ENCODE measurements at places on chromosomes 3 and 15.

DNA sequence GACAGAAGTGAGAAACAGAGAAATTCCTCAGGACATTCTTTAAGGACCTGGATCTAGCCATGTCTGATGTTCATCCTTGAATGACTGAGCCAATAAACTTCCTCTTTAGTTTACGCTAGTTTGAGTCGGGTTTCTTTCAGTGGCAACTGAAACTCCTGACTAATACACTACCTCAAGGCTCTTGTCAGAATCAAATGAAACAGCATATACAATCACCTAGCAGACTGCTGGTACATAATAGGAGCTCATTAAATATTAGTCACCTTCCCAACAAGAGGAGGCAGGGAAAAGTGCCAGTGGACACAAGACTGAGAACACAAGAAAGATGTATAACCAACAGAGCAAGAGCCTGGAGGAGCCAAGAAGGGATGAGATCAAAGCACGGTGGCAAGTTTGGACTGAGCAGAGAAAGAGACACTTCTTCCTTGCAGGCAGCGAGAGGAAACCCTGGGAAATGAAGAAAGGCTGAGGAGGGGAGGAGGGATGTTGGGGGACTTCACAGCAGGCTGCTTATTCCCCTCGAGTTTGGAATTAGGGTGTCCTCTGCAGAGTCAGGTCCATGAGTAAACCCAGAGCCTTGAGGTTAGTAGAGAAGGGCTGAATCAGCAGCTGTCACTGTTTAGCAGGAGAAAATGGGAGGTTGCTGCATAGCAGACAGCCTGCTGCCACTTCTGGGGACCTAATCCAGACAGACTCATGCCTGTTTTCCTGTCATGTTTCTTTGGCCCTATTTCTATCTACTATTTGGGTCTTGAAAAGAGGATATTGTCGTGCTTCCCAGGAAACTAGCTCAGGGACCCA lies 73.3 kb downstream of the MRPL46 start:
- no peak for DNase-seq

- peak; percentile 30 for DNase-seq
These were observed 87.2 kb upstream of the TBL1XR1 start for GRCh38 chr3:177284383-177284881.

DNA sequence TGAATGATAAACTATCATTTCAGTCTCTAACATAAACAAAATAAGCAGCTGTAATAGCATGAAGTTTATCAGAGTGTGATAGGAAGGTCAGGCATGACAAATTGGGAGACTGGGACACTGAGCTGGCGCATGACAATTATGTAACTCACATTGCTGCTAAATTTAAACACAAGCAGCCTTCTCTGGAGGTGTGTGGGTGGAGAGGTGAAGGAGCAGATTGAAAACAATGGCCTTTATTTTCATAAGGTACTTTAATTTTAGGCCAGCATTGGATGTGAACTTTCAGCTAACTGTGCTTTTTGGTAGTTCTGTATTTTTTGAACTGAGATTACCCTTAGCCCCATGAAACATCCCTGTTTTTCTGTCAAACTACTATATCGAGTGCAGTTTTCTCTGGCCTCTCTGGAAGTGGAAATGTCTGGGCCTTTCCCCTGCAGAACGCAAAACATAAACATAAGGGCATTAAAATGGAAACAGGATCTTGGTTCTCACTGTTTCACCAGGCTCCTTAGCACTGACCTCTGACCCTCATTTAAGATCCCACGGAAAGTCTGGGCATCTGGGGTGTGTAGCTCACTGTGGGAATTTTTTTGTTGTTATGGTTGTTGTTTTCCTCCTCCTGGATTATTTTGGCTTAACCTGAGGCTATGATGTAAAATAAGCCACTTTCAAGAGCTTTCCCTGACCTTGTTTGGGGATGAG lies 160.1 kb upstream of the DPH6 start:
- no peak for DNase-seq

DNA sequence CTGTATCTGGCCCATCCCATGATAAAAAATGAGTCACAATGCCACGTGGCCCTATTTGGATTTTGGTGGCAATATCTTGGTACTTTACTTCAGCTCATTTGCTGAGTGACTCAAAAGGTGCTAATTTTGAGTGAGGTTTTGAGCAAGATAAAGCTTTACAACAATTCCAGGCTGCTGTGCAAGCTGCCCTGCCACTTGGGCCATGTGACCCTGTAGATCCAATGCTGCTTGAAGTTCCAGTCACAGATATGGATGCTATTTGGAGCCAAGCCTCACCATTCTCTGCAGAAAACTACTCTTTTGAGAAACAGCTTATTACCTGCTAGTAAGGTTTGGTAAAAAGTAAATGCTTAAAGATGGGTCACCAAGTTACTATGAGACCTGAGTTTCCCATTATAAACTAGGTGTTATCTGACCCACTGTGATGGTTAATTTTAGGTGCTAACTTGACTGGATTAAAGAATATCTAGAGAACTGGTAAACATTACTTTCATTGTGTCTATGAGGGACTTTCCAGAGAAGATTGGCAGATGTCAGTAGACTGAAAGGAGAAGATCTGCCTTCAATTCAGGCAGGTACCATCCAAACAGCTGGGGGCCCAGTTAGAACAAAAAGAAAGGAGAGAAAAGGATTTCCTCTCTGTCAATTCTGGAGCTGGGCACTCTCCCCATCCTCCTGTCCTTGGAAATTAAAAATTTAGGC lies 1083.9 kb downstream of the DIPK2A start:
- no peak for DNase-seq

- no peak for DNase-seq
These were observed 61.4 kb downstream of the CHCHD6 start for GRCh38 chr3:126765187-126766069.

- DNase-seq, result no peak
These were observed 1.5 kb upstream of the OCA2 start for GRCh38 chr15:28100516-28101195.

GRCh38 chr3:64988188-64988587 lies 300.4 kb upstream of the ADAMTS9 start:
- no peak for DNase-seq

- DNase-seq, result no peak
These were observed 66.9 kb upstream of the KLF13 start for GRCh38 chr15:31259562-31260252.

GRCh38 chr3:184172681-184173373 lies 1.8 kb upstream of the AP2M1 start:
- DNase-seq, result no peak

- DNase-seq, result no peak
These were observed 64.8 kb upstream of the CSTA start for GRCh38 chr3:122260206-122260605.

- no peak for DNase-seq
These were observed 12.8 kb downstream of the PXK start for GRCh38 chr3:58345457-58345856.

GRCh38 chr3:153818338-153818737 lies 302.9 kb upstream of the ARHGEF26 start:
- DNase-seq, result no peak

DNA sequence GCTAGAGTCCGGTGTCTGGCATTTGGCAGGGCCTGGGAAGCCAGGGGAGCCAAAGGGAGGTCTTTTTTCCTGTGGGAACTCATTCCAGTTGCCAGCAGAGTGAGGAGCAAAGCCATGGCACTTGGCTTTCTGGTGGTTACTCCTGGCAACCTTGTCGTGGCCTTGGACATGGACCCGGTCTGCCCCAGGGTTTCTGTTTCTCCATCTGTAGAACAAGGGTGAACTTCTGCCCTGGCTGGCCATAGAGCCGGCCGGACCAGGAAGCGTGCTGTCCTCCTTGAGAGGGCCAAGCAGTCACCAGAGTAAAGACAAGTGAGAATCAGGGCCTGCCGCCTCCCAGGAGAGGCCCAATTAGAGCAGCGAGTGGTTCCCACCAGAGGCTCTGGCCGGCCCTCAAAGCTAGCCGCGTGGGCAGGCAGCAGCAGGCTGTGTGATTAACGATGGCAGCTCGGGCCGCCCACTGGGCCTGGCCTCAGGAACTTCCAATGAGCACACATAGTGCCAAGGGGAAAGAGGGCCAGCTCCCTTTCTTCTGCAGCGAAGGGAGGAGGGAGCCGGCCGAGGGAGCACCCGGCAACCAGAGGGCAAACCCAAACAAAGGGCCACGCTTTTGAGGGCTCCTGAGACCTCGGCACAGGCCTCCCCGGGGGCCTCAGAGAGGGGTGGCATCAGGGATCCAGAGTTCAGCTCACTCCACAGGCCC lies 29.1 kb upstream of the ELP6 start:
- DNase-seq, result no peak

DNA sequence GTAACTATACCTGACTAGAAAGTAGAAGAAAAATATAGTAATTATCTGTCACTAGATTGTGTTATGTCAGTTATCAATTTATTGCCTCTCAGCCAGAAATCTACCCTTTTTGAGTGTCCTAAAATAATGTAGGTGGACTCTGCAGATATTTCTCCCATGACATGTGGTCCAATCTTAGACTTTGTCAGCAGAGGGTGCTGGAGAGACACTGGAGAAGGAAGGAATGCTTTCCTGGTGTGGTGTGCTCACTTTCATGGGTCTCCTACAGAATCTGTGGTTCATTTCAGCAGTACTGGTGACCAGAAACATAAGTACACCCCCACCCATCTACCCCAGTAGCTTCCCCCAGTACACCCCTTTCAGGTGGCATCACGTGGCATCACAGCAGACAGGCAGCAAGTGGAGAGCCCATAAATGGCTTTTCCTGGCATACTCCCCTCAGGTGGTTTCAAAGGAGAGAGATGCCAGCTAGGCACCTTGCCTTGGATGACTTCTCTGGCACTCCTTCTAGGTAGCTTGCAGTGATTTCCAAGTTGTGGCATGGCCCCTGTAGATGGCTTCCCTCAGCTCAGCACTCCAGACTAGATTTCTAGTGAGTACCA lies 114.7 kb downstream of the GADL1 start:
- DNase-seq, result no peak

GRCh38 chr15:73375755-73376305 lies 7.1 kb upstream of the HCN4 start:
- DNase-seq, result no peak

DNA sequence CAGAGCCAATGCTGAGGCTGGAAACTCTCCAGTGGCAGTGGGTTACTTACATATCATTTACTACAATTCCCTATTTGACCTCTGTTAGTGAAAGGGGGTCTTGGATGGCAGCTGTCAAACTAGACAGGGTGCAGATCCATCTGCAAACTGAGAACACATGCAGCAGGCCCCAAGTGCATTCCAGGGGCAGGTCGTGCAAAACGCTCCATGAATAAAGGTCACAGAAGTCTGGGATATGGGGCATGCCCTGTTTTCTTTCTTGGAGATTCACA lies 25.0 kb upstream of the RAD18 start:
- no peak for DNase-seq

DNA sequence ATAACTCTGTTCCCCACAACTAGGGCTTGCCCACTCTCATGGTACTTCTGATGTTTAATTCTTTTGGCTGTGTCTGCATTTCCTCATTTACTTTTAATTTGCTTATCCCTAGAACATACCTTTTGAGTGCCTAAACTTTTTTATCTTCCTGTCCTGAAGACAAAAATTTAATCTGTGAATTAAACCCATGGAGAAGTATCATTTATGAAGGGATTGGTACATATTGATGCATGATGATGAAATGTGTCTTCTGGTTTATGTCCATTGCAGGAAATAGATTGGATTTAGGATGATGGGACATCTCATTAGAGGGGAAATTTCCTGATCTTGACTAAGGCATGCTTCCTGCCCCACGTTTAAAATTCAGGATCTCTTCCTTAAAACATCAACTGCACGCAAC lies 109.5 kb downstream of the PGPEP1L start:
- no peak for DNase-seq

DNA sequence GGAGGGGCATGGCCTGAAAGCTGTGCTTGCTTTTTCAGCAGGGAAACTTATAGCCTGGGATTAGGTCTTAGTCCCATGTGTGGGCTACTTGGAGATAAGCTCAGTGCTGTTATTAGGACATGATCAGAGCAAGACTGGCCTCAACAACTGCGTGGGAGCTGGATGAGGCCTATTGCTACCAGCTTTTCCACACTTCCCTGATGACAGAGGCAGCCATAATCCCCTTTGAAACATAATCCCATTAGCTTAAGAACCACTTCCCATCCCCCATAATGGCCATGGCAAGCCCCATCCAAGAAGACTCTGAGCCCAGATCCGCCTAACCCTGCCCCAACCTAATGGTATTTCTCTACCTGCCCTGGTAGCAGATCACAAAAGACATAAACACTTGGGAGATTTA lies 26.6 kb upstream of the GK5 start:
- no peak for DNase-seq

DNA sequence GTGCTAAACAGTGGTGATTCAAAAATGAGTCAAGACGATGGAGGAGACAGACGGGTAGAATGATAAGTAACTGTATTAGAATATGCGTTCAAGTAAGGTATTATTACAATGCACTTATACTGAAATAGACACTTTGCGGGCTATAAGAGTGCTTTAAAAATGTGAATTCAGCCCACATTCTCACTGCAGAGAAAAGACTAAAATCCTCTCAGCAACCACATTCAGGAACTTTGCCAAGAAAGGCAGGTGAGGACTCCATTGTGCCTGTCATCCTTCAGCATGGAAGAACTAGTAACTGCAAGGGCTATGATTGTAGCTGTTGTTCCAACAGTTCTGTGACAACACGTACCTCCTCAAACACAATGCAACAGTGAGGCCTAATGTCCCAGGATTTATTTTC lies 272.0 kb downstream of the RORA start:
- no peak for DNase-seq

GRCh38 chr3:64179249-64179648 lies 46.0 kb downstream of the PRICKLE2 start:
- DNase-seq, result no peak

GRCh38 chr3:194612221-194612620 lies 21.0 kb downstream of the TMEM44 start:
- DNase-seq, result no peak

GRCh38 chr3:68239542-68239941 lies 585.1 kb upstream of the SUCLG2 start:
- DNase-seq, result no peak

DNA sequence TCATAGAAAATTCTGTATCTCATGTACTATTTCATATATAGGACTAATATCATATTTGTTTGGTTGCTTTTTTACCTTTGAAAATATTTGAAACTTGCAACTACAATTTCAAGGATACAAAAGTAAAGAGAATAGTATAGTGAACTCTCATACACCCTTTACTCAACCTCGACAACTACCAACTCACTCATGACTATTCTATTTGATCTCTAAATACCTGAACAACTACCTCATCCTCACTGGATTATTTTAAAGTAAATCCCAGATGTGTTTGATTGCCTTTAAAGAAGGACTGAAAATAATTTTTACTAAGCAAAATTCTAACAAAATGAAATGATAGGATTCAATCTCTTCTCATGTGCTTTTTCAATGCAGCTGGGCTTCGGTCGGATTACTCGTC lies 12.1 kb downstream of the TMPRSS7 start:
- no peak for DNase-seq

Data from CD4-positive, alpha-beta T cell treated with Interleukin-4 for 1 hour (primary cell).